ENCODE measurements at places on chromosomes 13 and 19.

DNA sequence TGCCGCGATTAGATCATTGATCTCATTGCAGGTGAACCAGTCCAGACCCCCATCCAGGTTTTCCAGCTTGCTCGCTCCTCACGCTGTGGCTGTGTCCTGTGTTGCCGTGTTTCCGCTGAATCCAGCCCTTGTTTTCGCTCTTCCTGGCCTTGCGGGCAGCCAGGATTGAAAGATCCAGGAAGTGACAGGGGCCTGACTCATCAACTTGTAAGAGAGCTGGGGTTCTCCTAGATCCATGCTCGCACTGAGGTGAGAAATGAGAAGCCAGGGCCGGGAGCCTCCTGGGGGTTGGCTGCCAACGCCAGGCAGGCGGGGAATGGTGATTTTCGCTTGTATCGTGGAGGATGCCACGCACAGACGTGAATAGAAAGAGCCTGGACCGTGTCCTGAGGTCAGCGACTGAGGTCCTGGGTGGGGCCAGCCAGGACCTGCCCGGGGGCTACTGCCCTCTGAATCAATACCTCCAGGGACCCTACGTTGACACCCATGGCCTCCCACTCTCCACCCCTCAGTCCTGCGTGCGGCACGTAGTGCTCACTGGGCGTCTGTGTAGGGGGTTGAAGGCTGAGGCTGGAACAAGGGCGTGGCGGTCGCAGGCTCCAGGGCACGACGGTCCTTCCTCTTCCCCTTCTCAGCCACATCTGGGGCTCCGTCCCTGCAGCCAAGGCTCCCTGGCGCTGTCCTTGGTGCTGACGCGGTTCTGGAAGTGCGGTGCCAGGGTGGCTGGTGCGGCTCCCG lies 7.3 kb upstream of the PTPRH start:
- DNase-seq = peak; percentile 97

GRCh38 chr19:52397310-52398080 lies at the start of gene ZNF528:
Gene ZNF528 (plus strand): TSS chr19:52397849. CDS start chr19:52402014, 4,165 bp downstream.
- peak; percentile 84 for DNase-seq

GRCh38 chr13:90710164-90710759 lies 637.2 kb upstream of the MIR17HG start:
- no peak for DNase-seq

DNA sequence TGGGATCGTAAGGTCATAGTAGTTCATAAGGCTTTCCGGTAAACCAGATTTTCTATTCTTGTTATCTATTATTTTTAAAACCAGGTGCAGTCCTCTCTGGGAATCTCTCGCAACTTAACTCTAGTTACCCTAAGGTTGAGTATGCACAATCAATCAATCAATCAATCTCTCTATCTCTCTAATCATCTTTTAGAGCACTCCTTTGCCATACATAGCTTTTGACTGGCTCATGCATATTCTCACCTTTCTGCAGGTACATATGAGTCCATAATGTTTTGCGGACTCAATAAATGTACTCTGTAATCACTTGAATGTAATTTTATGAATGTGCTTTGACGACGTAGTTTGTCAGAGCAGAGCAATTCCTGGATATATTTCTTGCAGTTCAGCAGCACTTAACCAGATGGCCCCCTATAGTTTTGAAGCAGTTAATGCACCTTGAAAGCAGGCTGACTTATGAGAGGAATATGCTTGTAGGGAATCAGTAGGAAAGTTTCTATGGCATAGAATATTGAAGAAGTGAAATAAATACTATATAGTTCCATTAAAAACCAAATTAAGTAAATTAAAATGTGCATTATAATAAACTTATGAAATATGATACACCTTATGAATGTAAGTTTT lies 524.7 kb downstream of the GPC5 start:
- no peak for DNase-seq

GRCh38 chr19:35895911-35896642 lies 4.3 kb downstream of the NFKBID start:
- no peak for DNase-seq

DNA sequence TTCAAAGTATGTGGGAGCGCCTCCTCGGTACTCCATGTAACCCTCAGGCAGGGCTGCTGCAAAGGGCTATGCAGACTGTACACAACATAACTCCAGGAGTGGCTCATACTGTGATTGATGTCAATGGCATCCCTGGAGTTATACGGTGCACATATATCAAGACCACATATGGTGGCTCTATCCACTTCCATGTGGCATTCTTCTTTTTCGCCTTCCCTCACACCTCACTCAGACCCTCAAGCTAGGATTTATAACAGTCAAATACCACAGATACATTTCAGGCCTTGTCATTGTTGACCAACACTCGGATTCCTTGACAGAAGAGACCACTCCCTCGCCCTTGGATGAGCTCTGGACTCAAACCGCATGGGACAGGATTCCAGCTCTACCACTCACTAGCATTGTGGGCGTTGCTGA lies 11.3 kb upstream of the UBL3 start:
- no peak for DNase-seq

- DNase-seq = no peak
Observed at GRCh38 chr13:110634558-110634957, 19.2 kb downstream of the NAXD start.

GRCh38 chr13:91358387-91358782 lies 10.9 kb downstream of the MIR17HG start:
- DNase-seq = no peak

GRCh38 chr13:30257468-30258099 lies 49.8 kb downstream of the KATNAL1 start:
- DNase-seq = no peak

- no peak for DNase-seq
Observed at GRCh38 chr13:30371649-30372265, 50.5 kb upstream of the UBE2L5 start.

DNA sequence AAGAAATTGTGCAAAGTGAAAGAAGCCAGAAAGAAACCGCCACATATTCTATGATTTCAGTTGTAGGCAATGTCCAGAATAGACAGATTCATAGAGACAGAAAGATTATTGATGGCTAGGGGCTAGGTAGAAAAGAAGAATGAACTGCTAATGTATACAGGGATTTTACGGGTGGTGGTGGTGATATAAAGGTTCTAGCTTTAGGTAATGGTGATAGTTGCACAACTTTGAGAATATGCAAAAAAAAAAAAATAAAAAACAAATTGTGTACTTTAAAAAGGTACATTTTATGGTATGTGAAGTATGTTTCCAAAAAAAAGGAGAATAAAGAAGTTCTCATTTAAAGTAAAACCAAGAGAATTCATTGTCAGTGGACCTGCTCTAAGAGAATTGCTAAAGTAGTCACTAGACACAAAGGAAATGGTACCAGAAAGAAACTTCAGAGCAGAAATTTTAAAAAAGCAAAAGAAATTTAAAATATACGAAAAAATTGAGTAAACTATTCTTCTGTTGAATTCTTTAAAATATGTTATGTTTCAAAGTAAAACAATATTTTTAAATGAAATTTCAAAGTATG lies 680.1 kb downstream of the UQCRFS1 start:
- DNase-seq = no peak

- DNase-seq = no peak
Observed at GRCh38 chr19:37936886-37937285, 29.9 kb downstream of the SIPA1L3 start.

- no peak for DNase-seq
Observed at GRCh38 chr13:99326012-99326411, 18.8 kb upstream of the GPR183 start.

DNA sequence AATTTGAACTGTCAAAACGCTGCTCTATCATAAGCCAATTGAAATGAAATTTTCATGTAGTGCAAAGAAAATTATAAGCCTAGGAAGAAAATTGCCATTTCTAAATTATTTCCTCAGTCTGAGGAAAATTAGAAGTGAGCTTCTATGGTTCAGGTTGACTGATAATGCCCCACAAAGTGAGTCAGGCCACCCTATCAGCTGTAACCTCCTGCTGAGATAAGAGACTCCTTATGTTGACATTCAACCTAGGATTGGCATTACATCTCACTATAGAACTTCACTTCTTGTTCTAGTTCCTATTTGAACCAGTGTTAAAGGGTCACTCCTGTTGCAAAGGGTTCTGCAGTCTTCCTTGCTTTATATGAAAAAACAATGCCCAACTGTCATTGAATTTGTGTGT lies 32.6 kb upstream of the RFC3 start:
- no peak for DNase-seq

- no peak for DNase-seq
Observed at GRCh38 chr19:55554741-55555152, 9.4 kb upstream of the SBK3 start.

DNA sequence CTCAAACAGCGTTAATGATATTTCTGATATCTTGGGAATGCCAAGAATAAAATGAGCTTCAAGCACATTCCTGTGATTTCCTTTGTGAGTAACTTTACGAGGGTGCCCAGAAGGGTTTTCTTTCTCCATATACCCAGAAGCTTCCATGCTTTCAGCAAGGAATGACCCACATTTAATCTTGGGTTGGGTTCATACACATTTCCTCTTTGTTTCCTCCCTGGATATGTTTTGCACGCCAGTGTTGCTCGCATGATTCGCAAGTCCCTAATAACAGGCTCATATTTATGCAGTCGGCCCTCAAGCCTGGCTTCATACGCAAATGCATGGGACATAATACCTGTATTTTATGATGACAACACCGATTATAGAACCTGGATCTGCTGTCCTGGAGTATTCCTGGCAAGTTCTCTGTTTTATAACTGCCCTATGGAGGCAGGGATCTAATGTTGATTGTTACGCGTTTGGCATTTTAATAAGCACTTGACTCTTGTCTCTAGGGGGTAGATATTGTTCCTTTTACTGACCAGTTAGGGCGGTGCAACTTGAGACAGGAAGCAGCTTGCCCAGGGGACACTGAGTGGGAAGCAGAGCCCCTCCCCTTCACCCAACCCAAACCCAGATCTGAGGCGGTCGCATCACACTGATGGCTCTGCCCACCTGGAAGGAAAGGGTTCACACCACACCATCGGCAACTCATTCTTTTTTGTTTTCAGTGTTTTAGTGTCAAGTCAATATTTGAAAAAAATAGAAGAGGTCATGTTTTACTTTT lies 220.4 kb upstream of the SOX1 start:
- no peak for DNase-seq

DNA sequence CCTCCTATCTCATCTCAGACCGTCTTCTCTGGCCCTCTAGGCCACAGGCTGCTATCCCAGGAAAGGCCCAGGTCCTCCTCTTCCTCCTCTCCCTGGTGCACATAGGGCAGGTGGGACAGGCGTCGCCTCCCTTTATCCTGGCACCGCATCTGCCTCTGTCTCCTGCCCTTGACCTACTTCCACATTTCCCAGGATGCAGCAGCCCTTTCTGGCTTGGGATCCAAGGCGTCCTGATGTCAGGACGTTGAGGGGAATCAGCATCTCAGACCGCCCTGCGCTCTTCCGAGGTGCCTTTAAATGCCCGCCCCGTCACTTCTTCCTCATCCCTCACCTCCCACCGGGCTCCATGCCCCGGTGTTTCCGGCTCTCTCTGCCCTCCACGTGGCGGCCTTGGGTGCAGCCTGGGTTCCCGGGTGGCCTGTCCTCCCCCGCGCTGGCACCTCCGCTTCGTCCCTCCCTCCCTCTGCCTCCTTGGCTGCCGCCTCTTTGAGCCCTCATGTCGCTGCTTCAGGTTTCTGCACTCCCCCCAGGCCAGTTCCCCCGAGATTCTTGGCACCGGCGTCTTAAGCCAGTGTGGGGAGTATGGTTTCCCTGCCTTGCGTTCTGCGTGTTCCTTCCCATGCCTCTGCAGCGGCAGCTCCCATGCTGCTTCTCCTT lies 66.3 kb downstream of the KDM4B start:
- no peak for DNase-seq

DNA sequence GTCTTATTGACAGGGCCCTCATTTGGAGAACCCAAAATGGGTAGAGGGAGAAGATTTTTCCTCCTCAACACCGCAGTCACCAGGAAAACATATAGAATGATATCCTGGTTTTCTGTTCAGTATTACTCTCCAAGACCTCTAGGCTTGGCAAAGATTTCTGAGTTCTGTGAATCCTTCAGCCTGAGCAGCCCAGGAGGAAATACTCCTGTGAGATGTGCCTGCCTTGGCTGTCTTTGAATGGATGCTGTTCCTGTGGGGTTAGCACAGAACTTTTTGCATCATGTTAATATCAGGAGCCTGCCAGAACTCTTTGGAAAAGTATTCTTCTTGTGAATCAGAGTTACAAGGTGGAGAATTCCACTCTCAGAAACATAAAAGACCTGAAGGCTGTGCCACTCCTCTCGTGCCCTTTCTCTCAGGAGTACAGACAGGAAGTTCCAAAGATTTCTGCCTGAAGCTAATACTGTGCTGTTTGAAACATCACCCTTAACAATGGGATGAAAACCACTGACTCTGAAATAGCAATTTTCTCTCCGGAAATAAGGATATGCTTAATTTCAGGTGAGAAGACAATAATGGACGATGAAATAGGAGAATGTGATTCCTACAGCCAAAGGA lies 520.1 kb upstream of the NBEA start:
- no peak for DNase-seq

GRCh38 chr13:49616676-49617065 lies 11.6 kb upstream of the ARL11 start:
- DNase-seq = no peak

GRCh38 chr19:13255041-13255718 lies 105.0 kb downstream of the IER2 start:
- DNase-seq = no peak

DNA sequence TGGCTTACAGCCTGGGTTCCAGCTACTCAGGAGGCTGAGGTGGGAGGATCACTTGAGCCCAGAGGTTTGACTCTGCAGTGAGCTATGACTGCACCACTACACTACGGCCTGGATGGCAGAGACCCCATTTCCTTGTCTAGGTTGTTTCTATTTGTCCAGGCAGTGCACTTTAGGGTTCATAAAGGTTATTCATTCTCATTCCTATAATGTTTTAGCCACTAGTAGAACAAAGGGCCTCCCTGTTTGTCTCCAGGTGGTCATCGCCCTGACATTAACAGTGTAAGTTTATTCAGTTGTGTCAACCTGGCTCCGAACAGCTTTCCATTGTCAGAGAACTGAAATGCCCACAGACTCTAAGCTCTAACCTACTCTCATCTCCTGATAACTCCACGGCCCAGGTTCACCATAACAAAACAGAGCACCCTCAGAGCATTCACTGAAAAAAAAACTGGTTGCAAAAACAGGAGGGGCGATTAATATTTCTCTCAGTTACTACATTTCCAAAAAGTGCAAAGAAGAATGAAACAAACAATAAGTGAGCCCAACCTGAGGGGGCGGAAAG lies 37.1 kb downstream of the SMAD9 start:
- DNase-seq = no peak

- DNase-seq = no peak
Observed at GRCh38 chr19:52653161-52653560, 15.0 kb upstream of the ZNF83 start.

GRCh38 chr13:112714376-112715174 lies 24.7 kb downstream of the ATP11A start:
- no peak for DNase-seq

- no peak for DNase-seq
Observed at GRCh38 chr13:58446979-58447378, 815.4 kb downstream of the PCDH17 start.

- DNase-seq = peak; percentile 20
Observed at GRCh38 chr13:41985788-41986508, 25.0 kb upstream of the VWA8 start.

- no peak for DNase-seq
Observed at GRCh38 chr19:49564616-49565045, 15.7 kb downstream of the NOSIP start.

- DNase-seq = no peak
Observed at GRCh38 chr13:54077569-54077968, 1049.0 kb downstream of the OLFM4 start.

- no peak for DNase-seq
Observed at GRCh38 chr13:38086721-38087120, 217.1 kb upstream of the TRPC4 start.
